Activated naive CD8-positive, alpha-beta T cell treated with anti-CD3 and anti-CD28 coated beads, Interleukin-2, amount 10 ng/mL, durations not matched to agents 7 days and 5 days (primary cell): ENCODE measurements at places on chromosomes 3 and 15. TPM values are rescaled to one million over a fixed set of nuclear protein-coding genes. Genes with fewer than 3 reads are reported as not detected.

DNA sequence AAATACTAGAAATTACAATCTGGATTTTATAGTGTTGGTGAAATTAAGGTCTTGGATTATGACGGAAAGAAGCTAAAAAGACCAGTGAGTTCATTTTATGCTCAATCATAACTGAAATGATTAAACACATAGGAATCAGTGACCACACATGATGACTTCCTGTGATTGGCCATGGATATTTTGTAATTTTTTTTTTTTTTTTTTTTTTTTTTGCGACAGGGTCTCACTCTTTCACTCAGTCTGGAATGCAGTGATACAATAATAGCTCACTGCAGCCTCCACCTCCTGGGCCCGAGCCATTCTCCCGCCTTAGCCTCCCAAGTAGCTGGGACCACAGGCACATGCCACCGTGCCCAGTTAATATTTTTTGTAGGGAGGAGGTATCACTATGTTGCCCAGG, 47.4 kb downstream of the PAQR5 start:
- H3K4me1 ChIP-seq = no peaks in the 10 kb centered on the region
- peaks cover 13% of the 10 kb centered on the region for H3K27me3 ChIP-seq
- DNase-seq = no peak
- H3K27ac ChIP-seq = no peak overlapping the region
- no peaks in the 10 kb centered on the region for H3K36me3 ChIP-seq

GRCh38 chr15:68209735-68210408, 4.7 kb upstream of the CALML4 start:
- no peak for DNase-seq
- H3K27me3 ChIP-seq = no peaks in the 10 kb centered on the region
- peak overlapping the region; percentile 55 for H3K4me3 ChIP-seq
- H3K36me3 ChIP-seq = peaks cover 3% of the 10 kb centered on the region
- H3K4me1 ChIP-seq = peaks cover 21% of the 10 kb centered on the region

DNA sequence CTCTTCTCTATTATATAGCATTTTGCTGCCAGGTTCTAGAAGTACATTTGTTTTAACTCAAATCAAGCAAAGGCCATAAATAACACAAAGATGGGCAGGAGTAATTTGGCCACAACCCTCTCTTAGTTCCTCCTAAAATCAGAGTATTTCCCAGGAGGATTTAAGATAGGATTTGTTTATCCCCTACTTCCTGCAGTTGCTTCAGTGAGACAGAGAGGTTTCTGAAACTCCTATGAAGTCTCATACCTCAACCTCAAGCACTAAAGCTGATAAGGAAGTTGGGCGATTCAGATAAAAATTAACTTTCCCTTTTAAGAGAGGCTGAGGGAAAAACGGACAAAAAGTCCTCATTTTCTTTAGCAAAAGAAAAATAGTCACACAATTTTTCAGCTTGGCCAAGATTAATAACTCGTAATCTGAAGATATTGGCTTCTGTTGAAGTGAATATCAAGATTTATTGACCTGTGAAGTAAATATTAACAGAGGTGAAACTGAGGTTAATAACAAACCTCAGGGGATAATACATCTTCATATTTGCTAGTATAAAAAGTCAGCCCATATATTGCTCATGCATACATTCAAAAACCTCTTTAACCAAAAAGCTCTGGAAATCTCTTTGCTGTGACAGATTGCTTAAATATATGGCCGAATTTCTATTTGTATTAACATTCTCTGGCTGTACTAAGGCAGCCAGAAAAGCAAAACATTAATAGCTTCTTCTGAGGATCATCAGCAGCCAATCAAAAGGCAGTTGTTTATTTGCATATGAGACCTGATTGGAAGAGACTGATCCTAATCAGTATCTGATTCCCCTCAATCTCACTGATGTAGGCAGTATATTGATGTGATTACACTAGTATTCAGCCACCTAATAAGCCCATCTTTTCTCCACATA, 90.6 kb upstream of the GADL1 start:
- H3K4me3 ChIP-seq = no peak overlapping the region
- no peak for DNase-seq
- H3K36me3 ChIP-seq = no peaks in the 10 kb centered on the region
- H3K27ac ChIP-seq = no peak overlapping the region
- peaks cover 7% of the 10 kb centered on the region for H3K27me3 ChIP-seq

DNA sequence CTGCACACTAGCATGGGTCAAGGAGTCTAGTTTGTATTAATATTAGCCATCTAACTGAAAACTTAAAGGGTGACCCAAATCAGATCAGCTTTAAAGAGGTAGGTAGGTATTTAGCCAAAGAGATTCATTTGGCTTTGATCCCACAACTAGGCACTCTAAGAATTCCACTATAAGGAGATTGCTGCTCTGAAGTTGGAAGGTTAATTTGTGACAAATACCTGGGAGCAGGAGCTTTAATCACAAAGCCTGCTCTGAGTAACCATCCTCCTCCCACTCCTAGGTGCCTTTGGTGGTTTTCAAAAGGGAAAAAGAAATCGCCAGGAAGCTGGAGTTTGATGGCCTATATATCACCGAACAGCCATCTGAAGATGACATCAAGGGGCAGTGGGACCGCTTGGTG, 120.3 kb upstream of the CHRM5 start:
- H3K4me1 ChIP-seq = no peaks in the 10 kb centered on the region
- H3K27me3 ChIP-seq = no peaks in the 10 kb centered on the region
- no peak overlapping the region for H3K27ac ChIP-seq
- H3K4me3 ChIP-seq = no peak overlapping the region
- DNase-seq = no peak

- no peak overlapping the region for H3K4me3 ChIP-seq
- no peak for DNase-seq
- no peaks in the 10 kb centered on the region for H3K4me1 ChIP-seq
- H3K27ac ChIP-seq = no peak overlapping the region
Observed at GRCh38 chr15:93451265-93451664, 362.3 kb upstream of the RGMA start.

- H3K27me3 ChIP-seq = no peaks in the 10 kb centered on the region
- no peak overlapping the region for H3K4me3 ChIP-seq
- no peaks in the 10 kb centered on the region for H3K36me3 ChIP-seq
- no peaks in the 10 kb centered on the region for H3K4me1 ChIP-seq
- H3K27ac ChIP-seq = no peak overlapping the region
- DNase-seq = no peak
Observed at GRCh38 chr3:3443482-3443881, 264.0 kb upstream of the CRBN start.

DNA sequence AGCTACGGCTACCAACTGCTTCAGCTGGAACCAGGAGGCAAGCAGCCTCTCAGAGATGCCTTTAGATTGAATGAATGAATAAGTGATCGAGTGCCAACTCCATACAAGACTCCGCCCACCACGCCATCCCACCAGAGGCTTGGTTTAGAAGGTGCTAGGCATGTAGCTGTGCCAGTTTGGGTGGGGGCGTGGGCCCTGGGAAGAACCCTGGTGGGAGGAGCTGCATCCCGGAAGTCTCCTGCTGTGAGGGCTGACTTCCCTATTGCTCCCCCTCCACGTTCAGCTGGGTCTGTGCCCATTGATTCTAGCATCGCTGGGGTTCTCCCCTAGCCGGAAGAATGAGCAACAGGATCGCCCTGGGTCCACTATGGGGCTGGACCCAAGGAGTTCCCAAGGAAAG, 20.9 kb downstream of the LINGO1 start:
- no peaks in the 10 kb centered on the region for H3K4me1 ChIP-seq
- no peaks in the 10 kb centered on the region for H3K36me3 ChIP-seq
- H3K27ac ChIP-seq = no peak overlapping the region
- no peak overlapping the region for H3K4me3 ChIP-seq
- H3K27me3 ChIP-seq = no peaks in the 10 kb centered on the region
- DNase-seq = no peak

DNA sequence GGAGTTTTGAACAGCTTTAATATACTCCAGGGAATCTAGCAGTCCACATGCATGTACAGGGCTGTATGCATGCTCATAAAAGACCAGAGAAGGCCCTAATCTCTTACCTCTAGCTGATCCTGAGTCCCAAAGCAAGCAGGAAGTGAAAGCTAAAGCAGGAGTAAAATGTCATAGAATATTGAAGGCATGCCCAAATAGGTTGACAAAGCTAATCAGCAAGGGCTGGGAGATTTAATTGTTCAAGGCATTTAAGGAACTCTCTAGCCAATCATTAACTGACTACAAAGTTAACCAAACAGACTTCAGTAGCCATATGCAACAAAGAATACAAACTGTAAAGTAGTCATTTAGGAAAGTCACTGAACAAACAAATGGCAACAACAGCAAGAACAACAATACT, 85.8 kb upstream of the KBTBD8 start:
- H3K4me3 ChIP-seq = no peak overlapping the region
- H3K27me3 ChIP-seq = no peaks in the 10 kb centered on the region
- DNase-seq = no peak
- H3K4me1 ChIP-seq = no peaks in the 10 kb centered on the region

DNA sequence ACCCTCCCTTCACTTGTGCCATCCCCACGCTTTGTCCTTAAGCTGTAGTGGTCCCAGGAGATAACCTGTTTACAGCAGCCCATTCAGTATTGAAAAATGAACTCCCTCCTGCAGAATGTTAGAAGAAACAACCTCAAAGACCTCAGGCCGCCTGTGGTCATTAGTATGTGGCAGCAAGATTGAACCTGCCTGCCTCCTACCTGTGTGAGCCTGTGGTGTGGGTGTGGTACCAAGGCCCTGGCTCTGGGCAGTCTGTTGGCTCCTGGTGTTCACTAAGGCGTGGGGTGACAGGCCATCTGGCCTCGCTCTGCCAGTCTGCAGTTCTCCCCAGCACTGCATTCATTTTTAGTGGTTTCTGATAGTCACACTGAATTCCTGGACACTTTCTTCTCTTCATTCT, 21.0 kb downstream of the LSM3 start:
- H3K27me3 ChIP-seq = no peaks in the 10 kb centered on the region
- H3K27ac ChIP-seq = no peak overlapping the region
- no peak overlapping the region for H3K4me3 ChIP-seq
- peaks cover 5% of the 10 kb centered on the region for H3K36me3 ChIP-seq

DNA sequence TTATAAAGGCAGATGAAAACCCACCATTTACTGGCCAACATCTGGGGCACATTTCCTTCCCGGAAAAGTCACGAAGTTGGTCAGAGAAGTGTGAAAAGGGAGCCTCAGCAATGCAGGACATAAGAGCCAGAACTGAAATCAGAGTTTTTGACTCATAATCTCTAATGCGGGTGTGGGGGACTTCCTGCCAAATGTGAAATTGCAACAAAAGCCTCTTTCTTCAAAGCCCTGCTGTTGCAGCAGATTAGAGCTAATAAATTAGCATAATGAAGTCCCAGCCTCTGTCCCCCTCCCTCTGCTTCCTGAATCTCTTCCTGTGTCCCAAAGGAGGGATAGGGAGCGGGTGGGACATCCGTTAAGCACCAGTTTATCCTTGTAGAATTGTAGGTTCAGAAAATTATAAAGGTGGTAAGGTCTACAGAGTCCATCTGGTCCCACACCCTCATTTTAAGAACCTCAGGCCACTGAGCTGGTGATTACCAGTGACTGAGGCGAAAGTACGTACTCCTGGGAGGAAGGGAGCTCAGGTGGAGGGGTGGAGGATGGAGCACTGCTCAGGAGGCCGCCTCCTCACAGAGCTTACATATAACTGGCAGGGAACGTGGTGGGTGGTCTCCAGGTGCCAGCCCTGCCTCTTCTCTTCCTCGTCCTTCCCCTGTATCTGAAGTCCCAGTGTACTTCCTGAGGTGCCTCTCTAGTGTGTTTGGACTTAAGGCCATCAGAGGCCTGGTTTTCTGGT, 35.0 kb downstream of the ST6GAL1 start:
- no peak overlapping the region for H3K27ac ChIP-seq
- H3K27me3 ChIP-seq = no peaks in the 10 kb centered on the region
- H3K36me3 ChIP-seq = peaks cover 35% of the 10 kb centered on the region
- peaks cover 20% of the 10 kb centered on the region for H3K4me1 ChIP-seq

GRCh38 chr3:112114576-112115160, 18.4 kb downstream of the GCSAM start:
- H3K4me3 ChIP-seq = no peak overlapping the region
- H3K4me1 ChIP-seq = peaks cover 17% of the 10 kb centered on the region
- no peaks in the 10 kb centered on the region for H3K27me3 ChIP-seq
- no peak overlapping the region for H3K27ac ChIP-seq
- no peak for DNase-seq
- peaks cover 5% of the 10 kb centered on the region for H3K36me3 ChIP-seq

DNA sequence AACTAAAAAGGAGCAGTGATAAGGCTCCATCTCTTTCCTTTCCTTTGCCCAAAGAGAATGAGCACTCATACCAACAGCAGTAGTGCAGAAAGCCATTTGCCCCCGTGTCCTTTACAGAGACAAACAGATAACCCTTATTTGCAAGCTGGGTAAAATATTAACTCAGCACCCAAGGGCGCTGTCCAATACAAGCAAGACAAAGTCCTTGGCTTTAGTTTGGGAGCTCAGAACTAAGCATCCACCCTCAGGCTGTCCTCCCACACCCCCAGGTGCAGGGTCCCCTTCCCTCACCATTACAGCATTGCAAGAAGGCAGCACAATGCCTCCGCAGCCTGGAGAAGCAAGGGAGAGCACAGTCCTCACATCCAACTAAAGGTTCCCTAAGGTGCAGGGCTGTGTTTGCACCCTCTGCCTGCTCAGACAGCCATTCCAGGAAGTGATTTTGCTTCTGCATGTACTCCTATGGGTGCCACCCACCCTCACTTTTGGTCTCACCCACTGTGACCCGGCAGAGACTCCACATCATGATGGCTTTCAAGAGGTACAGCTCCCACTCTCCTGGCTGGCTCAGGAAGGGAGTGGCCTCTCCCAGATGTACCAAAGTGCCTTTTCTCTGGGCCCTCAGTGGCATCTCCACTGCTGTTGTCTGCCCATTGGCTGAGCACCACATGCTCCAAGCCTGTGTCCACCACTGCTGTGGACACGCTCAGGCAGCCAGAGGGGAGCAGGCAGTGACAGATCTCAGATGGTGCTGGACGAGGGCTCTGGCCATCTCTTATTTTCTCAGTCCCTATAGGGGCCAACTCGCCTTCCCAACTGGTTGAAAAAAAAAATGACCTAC, 34.1 kb upstream of the HES1 start:
- no peaks in the 10 kb centered on the region for H3K36me3 ChIP-seq
- DNase-seq = no peak

The SOX14 gene
- not detected for total RNA-seq

The PLA2G4E gene
- total RNA-seq = not detected

The RLBP1 gene
- total RNA-seq = not detected
